ENCODE measurements at places on chromosomes 16 and 17.

DNA sequence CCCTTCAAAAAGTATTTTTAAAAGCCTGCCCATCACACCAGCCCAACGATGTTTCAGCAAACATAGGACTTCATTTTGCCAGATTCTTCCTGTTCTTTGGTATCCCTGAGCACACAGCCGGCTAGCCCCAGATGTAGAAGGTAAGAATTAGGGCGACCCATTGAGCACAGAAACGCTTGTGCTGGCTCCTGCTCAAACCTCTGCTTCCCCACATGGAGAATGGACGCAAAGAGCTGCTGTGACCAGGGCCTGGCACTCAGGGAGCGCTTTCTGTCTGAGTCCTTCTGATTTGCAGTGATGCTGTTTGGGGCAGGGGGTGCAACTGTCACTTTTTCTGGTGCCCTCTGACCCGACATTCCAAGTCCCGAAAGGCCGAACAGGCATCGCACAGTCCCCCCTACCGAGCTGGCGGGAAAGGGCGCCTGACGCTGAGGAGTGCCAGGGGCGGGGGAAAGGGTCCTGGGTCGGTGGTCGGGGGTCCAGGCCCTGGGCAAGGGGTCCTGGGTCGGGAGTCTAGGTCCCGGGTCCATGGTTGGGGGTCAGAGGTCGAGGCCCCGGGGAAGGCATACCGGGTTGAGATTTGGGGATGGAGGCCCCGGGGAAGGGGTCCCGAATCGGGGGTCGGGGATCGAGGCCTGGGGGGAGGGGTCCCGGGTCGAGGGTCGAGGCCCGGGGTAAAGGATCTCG lies 930 bp downstream of the CHMP1A start:
- DNase-seq: no peak

- DNase-seq: no peak
These were observed 148.8 kb upstream of the CORO6 start for GRCh38 chr17:29771546-29771945.

- DNase-seq: peak; percentile 32
These were observed 7.7 kb upstream of the NPIPB2 start for GRCh38 chr16:11949527-11949926.

DNA sequence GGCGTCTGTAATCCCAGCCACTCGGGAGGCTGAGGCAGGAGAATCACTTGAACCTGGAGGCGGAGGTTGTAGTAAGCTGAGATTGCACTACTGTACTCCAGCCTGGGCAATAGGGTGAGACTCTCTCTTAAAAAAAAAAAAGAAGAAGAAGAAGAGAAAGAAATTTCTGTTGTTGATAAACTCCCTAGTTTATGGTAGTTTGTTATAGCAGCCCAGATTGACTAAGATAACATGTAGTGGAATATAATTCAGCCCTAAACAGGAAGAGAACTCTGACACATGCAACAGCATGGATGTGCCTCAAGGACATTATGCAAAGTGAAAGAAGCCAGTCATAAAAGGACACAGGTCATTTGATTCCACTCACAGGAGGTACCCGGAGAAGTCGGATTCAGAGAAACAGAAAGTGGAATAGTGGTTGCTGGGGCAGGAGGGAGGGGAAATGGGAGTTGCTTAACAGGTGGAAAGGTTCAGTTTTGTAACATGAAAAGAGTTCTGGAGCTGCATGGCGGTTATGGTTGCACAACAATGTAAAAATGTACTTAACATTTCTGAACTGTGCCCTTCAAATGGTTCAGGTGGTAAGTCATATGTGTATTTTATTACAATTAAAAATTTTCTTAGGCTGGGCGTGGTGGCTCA lies 26.0 kb upstream of the PRM1 start:
- no peak for DNase-seq

DNA sequence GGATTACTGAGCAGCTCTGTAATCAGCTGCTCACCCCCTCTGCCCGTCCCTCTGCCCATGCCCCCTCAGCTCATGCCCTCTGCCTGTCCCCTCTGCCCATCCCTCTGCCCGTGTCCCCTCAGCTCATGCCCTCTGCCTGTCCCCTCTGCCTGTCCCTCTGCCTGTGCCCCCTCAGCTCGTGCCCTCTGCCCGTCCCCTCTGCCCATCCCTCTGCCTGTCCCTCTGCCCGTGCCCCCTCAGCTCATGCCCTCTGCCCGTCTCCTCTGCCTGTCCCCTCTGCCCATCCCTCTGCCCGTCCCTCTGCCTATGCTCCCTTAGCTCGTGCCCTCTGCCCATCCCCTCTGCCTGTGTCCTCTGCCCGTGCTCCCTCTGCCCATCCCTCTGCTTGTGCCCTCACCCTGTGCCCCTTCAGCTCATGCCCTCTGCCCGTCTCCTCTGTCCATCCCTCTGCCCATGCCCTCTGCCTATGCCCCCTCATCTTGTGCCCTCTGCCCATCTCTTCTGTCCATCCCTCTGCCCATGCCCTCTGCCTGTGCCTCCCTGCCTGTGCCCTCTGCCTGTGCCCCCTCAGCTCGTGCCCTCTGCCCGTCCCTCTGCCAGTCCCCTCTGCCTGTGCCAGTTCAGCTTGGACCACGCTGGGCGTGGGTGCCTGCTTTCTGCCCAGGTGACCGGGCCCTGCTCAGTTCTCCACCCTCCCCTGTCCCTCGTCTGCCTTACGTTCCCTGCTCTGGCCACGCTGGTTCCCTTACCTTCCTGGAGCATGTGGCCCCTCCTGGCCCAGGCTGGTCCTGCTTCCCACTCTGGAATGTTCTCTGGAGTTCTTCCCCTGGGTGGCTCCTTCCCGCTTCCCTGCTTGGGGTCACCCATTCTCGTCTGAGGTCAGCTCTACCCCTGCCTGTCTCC lies 97.6 kb downstream of the NPIPB11 start:
- no peak for DNase-seq

GRCh38 chr16:15642557-15643047 lies 352 bp downstream of the MARF1 start:
- DNase-seq: peak; percentile 58

GRCh38 chr17:79294459-79295071 lies 219.9 kb downstream of the ENGASE start:
- no peak for DNase-seq

DNA sequence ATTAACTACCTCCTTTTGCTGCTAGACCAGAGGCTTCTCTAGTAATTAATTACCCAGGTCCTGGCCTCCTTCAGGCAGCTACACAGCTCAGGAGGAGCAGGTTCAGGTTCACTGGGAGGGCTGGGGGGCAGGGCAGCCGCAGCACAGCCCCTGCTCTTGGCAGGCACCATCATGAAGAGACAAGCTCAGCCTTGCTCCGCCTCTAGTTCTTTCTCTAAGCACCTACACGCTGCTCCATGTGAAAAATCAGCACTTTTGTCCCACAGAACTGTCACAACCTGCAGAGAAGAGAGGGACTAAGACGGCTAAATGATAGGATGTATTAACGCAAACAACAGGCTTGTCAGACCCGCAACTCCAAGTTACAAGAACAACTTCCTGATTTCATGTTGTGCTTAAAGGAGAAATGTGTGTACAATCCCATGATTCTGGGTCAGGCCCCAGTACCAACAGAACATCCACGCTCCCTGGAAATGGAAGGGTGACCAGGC lies 53.4 kb downstream of the GRB2 start:
- DNase-seq: peak; percentile 74

DNA sequence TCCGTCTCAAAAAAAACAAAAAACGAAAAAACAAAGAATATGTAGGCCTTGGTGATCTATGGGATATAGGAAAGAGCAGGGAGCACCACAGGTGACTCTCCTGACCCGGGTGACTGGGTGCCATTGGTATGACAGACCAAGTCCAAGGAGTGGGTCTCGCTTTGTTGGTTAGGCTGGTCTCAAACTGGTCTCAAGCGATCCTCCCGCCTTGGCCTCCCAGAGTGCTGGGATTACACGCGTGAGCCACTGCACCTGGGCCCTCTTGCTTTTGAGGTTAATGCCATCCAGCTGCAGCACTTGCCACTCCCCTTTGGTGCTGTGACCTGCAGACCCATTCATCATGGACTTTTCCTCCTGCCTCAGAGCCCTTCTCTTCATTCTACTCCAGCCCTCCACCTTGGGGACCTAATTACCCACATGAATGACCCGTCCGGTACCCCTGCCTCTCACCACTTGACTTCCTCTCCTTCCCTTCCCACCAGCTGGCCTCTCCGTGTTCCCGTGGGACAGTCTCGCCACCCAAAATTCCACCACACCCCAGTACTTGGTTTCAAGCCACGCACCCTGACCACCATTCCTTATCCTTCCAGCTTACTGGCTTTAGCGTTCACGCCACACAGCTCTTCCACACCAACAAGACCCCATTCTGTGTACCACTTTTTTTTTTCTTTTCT lies 3.2 kb upstream of the UBE2G1 start:
- no peak for DNase-seq

DNA sequence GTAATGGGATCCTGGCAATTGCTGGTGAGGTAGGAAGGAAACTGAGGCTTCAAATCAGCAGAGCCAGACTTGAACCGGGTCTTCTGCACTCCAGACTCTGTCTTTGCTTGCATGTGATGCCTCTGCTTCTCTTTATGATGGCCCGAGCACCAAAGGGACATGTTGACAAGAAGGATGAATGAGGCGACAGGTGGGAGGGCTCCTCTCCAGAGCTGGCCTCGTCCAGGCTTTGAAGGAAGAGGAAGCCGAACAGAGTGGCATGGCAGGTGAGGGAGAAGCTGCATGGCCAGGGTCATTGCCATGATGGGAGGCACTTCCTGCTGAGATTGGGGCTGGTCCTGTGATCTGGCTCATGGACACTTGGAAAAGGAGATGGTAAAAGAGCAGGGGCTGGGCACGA lies 40.8 kb downstream of the AKAP1 start:
- DNase-seq: no peak

DNA sequence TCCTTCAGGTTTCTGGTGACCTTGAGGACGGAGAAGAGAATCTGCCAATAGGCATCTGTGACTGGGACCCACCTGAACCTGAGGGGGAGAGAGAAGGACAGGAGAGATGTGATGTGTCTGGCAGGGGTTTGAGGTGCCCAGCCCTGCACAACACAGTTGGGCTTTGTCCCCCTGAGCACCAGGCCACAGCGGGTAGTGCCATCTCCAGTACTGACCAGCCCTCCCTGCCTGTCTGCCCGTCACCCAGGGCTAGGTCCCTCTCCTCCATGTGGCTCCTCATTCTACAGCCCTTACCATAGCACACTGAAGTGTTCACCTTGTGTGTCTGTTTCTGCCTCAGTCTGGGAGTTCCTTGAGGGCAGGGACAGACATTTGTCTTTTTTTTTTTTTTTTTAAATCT lies 30.8 kb downstream of the NLRP1 start:
- DNase-seq: no peak
